NCI-H146 (cell line): ENCODE measurements at places on chromosomes 12 and 14.

DNA sequence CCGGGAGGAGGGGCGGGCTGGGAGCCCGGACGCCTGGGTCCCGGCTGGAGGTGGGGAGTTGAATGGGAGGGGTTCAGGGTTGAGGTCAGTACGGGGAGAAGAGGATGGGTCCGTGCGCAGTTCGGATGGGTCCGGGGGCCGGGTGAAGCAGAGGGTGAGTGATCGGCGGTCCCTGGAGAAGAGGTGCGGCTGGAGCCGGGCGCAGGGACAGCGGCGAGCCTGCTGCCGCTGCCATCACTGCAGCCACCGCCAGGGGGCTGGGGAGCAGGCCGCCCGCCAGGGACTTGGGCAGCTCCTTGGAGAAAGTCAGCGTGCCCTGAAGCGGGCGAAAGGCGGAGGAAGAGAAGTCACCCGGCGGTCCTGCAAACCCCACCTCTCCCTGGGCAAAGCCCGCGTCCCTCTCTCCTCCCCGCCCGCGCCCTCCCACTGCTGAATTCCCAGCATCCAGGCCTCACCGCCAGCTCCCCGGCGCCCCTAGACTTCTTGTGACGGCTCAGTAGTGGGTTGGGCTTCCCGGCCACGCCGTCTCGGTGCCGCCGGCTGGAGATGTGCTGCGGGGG, 6.0 kb upstream of the GPR84 start:
- no peak for DNase-seq

DNA sequence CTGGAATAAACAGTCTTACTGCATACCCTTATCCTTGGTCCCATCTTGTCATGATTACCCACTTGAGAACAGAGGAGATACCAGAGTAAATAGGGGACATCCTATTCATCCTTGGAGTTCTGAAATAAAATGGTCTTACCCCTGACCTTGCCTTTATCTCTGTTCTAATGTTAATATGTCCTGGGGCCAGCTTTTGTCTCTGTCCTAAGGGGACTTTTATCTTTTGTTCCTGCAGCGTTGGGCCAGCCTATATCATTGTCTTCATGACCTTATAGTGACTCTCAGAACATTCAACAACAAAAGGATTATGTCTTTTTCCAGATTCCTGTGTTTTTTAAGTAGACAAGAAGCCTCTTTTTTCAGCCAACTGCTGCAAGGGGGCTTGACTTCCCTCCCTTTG, 1057.5 kb downstream of the LRFN5 start:
- DNase-seq, result peak; percentile 44

DNA sequence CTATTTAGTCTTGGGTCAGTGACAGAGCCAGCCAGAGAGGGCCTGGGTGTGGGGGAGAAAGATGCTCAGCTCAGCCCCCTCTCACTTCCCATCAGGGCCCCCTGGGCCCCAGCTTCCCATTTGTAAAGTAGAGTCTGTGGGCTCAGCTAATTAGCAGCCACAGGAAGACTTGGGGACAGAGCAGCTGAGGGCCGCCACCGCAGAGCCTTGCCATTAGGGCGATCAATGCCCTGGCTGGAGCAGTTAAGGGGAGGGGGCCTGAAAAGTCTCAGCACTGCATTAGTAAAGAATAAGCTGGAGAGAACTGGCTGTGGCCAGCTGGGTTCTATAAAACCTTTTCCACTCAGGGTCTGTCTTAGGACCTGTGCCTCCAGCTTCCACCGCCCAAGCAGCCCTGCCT, 2.7 kb downstream of the PLEKHD1 start:
- DNase-seq, result no peak

DNA sequence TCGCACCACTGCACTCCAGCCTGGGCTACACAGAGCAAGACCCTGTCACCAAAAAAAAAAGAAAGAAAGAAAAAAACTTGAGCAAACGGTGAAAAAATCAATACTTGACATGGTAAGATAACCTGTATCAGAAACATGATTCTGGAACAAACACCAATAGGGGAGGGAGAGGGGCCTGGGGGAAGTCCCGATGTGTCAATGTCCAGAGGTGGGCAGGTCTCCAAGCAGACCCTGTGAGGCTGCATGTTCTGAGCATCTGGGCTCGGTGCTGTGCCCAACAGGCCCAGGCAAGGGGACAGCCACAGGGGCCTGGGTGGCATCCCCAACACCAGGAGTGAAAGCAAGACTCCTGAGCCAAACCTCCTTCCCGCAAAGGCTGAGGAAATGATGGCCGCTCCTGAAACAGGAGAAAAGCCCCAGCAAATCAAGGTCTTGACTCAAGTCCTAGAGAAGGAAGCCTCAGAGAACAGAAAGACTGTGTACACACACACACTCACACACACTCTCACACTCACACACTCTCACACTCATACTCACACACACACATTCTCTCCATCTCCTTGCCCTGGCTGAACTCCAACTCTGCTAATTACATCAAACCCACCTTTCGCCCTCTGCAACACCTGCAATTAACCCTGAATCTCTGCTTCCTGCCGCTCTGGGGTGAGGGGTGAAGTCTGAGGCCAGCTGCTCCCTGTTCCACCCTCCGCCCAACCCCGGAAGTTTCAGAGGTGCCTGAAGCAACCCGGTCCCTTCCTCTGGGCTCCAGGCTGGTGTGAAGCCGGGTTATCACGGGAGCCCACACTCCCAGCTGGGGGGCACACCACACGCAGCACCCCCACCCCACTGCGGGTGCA, 20.4 kb downstream of the CCDC88C start:
- peak; percentile 76 for DNase-seq

- DNase-seq, result no peak
Observed at GRCh38 chr12:46609273-46609623, 216.5 kb downstream of the SLC38A4 start.

GRCh38 chr14:63857466-63858030, 4.7 kb downstream of the SYNE2 start:
- peak; percentile 10 for DNase-seq

DNA sequence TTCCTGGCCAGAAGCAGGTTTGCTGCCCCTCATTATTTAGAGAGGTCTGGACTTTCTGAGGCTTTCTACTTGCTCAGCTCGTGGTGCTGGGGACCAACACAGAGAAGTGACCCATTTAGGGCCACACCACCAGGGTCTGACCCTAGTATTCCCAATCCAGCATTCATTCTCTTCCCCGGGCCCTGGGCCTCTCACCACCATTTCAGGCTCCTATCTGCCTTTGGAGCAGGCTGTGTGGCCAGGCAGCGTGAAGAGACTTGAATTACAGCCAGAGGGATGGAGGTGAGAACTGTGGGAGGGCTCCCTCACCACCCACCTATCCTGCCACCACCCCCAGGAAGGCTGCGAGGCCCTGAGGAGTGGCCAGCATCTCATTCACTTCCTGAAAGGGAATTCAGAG, 24.6 kb downstream of the FAM222A start:
- DNase-seq, result no peak

- no peak for DNase-seq
Observed at GRCh38 chr14:19743256-19743655, at the start of gene OR4Q3. TSS of gene OR4Q3 (plus strand) at chr14:19743571.

DNA sequence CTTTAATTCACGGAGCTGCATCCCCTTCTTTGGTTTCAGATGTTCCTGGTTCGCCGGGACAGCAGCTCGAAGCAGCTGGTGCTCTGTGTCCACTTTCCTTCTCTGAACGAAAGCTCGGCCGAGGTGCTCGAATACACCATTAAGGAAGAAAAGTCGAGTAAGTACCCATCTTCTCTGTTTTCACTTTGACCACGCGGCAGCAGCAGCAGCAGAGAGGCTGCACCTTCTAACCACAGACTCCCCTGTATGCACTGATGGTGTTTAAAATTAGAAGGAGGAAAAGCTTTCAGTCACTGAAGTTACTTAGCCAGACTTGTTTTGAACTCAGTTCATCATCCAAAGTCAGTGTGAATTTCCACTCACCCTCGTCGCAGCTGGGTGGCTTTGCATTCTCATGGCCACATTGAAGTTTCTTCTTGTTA, 63.8 kb downstream of the RIN3 start:
- no peak for DNase-seq

DNA sequence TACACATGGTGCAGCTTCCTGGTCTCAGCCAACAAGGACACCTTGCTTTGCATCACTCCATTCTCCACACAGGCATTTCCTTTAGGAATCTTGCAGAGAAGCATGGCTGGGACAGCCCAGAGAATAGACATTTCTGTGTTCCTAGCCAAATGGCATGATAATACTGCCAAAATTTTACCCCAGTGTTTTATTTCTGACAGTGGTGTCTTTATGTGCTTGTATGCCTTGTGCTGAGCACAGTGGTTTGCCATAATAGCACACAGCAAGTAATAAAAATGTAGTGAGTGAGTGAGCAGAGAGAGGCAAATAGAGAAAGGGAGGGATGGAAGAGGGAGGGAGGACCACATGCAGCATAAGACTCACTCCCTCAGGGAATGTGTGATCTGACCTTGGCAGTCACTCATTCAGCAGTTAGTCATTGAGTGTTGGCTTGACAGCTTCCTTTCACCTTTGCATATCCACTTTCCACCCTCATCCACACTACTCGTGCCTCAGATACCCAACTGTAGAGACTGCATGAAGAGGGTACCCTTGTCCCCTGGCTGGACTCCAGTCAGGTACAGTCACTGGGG, 212.8 kb upstream of the CCDC196 start:
- no peak for DNase-seq

GRCh38 chr12:86697916-86698640, 441.9 kb upstream of the MGAT4C start:
- DNase-seq, result no peak
